GM23338 (cell line): ENCODE measurements at places on chromosomes 3 and 15. TPM values are rescaled to one million over a fixed set of nuclear protein-coding genes. Genes with fewer than 3 reads are reported as not detected.

Gene P3H2
- 20.5 and 24.2 TPM in 2 replicates for total RNA-seq

Gene TNNC1
- total RNA-seq = 1.7 and 6.5 TPM in 2 replicates

DNA sequence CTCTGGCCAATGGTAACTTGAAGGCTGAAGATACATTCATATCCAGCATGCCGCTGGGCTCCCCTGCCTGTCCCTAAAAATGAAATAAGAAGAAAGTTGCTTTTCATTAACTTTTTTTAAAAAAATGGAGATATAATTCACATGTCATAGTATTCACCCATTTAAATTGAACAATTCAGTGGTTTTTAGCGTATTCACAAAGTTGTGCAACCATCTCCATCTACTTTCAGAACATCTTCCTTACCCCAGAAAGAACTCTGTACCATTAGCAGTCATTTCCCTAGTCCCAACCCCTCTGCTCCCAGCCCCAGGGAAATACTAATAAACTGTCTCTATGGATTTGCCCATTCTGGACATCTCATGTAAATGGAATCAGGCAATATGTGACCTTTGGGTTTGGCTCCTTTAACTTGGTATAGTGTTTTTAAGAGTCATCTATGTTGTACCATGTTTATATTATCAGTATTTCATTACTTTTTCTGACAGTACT is 55.8 kb upstream of the GATM start:
- no peaks in the 10 kb centered on the region for H3K4me1 ChIP-seq
- H3K36me3 ChIP-seq = no peaks in the 10 kb centered on the region
- no peak overlapping the region for H3K27ac ChIP-seq
- no peak for DNase-seq
- H3K4me3 ChIP-seq = no peak overlapping the region

GRCh38 chr3:188567478-188568195 is 413.7 kb downstream of the LPP start:
- no peak overlapping the region for H3K4me3 ChIP-seq
- no peak for DNase-seq
- H3K36me3 ChIP-seq = no peaks in the 10 kb centered on the region
- no peaks in the 10 kb centered on the region for H3K4me1 ChIP-seq

DNA sequence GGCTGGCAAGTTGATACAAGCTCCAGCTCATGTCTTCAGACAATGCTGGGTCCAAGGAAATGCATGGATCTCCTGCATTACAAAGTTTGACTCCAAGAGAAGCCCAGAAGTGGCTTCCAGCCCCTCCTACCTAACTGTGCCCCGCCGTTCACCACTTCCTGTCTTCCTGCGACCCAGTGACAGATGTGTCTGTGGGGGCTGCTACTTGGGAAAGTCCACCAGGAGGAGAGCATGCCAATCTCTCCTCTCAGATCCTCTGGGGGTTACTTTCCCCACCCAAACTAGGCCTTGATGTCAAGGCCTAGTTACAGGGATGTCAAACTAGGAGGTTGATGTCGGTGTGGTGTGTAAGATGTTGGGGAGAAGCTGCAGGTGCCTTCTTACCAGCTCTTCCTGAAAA is 133.6 kb upstream of the RASGRP1 start:
- H3K36me3 ChIP-seq = no peaks in the 10 kb centered on the region
- no peak for DNase-seq

GRCh38 chr15:79042213-79042928 is 48.2 kb downstream of the RASGRF1 start:
- no peaks in the 10 kb centered on the region for H3K4me1 ChIP-seq
- no peak overlapping the region for H3K27ac ChIP-seq
- H3K27me3 ChIP-seq = no peaks in the 10 kb centered on the region
- H3K36me3 ChIP-seq = no peaks in the 10 kb centered on the region
